Keratinocyte (primary cell): ENCODE measurements at places on chromosomes 7 and 10.

- no peak for DNase-seq
These were observed 27.7 kb downstream of the SLC29A3 start for GRCh38 chr10:71346731-71347130.

DNA sequence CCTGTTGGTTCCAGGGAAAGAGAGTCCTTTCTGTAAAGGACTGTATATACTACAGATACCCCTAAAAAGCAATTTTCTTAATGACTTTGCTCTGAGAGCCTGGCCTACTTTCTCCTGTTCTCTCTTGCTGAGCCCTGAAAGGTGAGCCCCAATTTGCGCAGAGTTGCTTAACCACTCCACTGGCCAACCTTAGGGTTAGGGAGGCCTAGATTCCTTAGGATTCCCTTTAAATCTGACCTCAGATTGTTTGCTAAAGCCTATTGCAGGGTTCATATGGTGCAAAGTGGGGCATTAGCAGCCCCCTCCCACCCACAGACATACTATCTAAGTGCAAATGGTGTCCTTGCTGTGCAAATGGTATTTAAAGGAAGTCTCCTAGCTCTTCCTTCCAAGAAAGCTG is 164.2 kb downstream of the RNLS start:
- DNase-seq: no peak

- DNase-seq: no peak
These were observed 187.6 kb downstream of the NSUN6 start for GRCh38 chr10:18463673-18464211.

DNA sequence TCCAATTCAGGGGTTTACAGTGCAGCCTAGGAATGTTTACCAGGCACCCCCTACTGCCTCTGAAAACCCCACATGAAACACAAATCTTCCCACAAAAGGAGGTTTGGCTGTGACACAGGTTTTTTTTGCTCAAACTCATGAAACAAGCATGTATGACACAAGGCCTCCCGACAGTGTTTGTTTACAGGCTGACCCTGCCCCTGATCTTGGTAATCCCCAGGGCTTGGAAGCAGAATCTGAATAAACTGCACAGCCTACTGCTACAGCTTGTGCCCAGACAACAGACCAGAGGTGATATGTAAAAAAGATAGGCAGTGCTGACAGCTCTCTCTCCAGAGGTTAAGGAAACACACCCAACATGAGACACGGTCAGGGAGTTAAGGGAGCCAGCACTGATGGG is 184.2 kb downstream of the KMT2E start:
- no peak for DNase-seq

DNA sequence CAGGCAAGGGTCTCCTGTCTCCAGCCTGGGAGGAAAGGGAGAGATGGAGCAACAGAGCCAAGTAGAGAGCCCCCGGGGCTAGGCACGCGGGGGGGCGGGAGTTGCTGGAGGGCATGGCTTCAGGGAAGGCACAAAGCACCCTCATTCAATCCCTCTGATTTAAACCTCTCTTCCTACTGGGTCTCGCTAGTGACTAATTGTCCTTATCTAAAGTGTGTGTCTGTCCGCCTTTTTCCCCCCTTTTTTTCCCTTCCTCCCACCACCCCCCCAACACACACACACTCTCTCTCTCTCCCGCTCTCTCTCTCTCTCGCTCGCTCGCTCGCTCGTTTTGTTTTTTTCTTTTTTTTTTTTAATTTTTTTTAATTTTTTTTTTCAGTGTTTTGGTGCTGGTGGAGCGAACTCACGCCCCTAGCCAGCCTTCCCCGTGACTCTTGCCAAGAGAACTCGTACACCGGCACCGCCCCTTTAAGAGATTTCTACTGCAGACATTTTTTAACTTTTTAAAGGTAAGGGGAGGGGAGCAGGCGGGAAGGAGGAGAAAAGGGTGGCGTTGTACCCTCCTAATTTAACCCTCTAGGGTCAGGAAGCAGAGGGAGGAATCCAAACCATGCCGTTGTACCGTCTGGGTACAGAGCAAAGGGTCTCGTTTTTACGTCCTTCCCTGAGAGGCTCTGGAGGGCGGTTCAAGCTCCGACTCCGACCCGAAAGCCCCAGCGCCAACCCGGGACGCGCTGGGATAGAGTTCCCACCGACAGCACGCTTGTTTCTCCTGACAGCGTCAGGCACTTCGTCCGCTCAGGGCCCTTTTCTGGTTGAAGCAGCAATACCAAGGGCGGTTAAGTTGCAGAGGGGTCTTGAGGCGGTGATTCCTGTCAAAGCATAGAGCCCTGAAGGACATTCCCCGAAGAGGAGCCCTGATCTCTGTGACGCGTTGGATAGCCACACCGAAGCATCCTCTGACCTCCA is at the start of gene HPSE2:
HPSE2 (minus strand) TSS at position 195 of the 969 bp plus-strand sequence.
- no peak for DNase-seq

DNA sequence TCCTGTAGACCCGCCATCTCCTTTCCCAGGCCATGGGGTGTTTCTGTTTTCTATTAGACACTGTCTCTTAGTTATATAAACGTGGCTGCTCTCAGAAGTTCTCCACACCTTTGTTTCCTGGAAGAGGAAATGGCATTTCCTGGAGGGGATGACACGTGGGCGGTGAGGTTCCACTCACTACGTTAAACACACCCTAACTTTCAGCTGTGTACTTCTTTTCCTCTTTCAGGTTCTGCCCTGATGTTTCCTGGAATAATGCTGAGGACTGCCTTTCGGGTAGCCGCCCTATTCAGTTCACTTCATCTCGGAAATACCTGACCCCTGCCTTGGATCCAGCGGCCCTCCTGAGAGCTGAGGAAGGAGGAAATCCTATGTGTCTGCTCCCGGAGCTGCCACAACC is 3.4 kb upstream of the PRKCQ start:
- no peak for DNase-seq

DNA sequence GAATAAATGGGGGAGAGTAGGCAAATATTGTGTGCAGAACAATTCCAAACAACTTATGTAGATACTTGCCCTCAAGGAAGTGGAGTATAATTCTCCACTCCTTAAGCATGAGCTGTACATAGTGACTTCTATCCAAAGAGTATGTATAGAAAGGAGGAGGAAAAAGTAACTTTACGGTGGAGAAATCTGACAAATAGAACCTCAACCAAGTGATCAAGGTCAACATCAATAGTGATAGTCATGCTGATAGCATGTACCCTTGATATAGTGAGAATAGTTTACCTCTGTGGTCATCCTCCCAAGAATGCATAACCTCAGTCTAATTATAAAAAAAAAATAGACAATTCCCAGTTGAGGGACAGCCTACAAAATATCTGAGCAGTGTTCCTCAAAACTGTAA is 89.1 kb upstream of the NANOS1 start:
- peak; percentile 50 for DNase-seq

- DNase-seq: no peak
These were observed 471.2 kb downstream of the GLRX3 start for GRCh38 chr10:130607366-130607765.

DNA sequence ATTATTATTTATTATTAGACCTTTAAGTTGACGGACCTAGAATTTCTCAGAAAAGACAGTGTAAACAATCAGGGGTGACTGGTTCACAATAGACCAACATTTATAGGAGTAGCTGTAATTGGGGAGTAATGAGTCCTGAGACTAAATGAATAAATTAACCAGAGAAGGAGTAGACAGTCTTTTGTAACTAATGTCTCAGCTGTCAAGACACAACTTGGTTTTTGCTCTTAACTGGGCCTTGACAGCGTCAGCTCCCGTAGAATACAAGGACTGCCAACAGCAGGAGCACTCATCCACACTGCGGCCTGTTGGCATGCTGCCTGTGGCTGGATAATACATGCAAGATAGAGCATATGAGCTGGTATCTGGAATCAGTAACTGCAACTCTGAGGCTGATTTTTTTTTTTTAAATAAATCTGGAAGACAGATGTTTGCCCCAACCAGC is 123.9 kb downstream of the CACNA2D1 start:
- DNase-seq: no peak

- no peak for DNase-seq
These were observed 1.5 kb downstream of the NIPSNAP2 start for GRCh38 chr7:55965805-55966421.

GRCh38 chr7:81419731-81420130 is 350.1 kb downstream of the HGF start:
- no peak for DNase-seq

DNA sequence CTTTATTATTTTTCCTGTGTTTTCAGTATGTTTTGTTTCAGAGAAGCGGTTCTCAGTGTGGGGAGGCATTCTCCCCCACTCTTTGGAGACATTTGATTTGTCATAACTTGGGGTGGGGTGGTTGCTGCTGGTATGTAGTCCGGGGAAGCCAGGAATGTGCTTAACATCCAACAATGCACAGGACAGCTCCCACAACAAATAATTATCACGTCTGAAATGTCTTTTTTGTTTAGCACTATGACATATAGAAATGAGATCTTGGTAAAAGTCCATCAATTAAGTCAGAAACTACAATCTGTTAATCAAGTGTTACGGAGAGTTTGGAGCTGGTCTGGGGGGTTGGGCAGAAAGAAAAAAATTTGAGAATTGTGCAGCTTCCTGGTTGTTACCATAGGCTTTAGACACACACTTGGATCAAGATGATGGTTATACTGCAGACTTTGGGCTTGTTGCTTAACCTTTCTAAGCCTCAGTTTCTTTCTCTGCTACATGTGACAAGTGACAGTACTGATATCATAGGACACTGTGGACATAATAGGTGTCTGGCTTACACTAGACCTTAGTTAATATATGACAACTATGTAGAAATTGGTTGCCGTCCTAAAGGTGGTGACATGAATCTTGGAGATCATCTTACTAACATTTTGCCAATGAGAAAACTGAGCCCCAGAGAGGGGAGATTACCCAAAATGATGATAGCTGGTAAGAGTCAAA is 113.7 kb downstream of the LRMDA start:
- no peak for DNase-seq

- peak; percentile 28 for DNase-seq
These were observed 77.2 kb downstream of the CH25H start for GRCh38 chr10:89129911-89130310.

DNA sequence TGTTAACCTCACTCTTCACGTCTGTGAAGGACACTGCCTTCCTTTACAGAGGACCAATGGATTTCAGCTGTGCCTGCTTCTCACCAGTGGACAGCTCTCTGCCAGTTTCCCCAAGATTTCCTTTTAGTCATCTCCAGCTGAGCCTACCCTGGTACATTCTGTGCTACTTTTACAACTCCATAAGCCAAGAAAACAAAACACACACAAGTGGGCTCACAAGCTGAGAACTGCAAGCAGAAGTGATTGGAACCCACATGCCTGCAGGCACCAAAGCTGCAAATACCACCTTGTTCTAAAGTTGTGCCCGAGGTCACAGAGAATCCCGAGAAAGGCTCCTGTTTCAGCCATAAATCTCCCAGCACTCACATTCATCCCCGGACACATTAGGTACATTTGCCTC is 636.8 kb downstream of the PHTF2 start:
- DNase-seq: no peak

DNA sequence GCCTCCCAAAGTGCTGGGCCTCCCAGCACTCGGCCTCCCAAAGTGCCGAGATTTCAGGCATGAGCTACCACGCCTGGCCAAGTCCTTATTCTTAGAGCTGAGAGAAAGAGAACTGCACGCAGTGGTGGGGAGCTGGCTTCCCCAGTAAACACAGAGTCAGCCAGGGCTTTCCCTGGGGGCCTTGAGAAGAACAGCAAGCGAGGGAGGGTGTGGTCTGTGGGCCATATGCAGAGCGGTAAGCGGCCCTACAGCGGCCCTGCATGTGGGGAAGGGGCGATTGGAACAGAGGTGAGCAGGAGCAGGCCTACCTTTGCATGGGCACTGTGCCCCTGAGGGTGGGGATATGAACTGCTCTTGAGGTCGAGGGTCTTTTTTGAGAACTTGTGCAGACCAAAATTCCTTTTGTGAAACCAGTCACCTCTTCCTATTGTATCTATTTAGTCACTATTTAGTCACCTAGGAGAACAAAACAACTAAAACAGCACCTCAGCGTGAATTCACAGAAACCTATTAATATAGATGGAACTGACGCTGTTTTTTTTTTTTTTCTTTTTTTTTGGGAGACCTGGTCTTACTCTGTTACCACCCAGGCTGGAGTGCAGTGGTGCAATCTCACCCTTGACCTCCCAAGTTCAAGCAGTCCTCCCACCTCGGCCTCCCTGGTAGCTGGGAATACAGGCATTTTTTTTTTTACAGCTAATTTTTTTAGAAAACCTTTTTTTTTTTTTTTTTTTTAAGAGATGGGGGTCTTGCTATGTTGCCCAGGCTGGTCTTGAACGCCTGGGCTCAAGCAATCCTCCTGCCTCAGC is 36.9 kb upstream of the SH2D4B start:
- no peak for DNase-seq

DNA sequence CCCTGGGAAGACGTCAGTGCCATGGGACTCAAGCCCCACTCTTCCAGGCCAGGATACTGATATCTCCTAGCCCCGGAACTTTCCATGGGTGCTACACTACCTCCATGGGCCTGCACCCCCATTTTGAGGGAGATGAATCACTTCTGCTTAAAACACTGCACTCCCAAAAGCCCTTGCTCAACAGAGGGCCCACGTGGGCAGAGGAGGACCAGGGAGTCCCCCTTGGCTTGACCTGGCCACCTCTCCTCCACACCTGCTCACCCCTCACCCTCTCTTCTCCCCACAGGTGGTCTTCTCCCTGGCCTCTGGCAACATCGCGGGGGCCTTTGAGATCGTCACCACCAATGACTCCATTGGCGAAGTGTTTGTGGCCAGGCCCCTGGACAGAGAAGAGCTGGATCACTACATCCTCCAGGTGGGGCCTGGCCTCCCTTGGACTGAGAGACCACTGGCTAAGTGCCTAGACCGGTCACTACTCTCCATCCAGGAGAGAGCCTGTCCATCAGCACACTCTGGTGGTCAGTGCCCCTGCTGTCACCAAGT is 19.9 kb upstream of the C10orf105 start:
- no peak for DNase-seq

GRCh38 chr10:42926843-42927242 is 144.2 kb downstream of the BMS1 start:
- no peak for DNase-seq

DNA sequence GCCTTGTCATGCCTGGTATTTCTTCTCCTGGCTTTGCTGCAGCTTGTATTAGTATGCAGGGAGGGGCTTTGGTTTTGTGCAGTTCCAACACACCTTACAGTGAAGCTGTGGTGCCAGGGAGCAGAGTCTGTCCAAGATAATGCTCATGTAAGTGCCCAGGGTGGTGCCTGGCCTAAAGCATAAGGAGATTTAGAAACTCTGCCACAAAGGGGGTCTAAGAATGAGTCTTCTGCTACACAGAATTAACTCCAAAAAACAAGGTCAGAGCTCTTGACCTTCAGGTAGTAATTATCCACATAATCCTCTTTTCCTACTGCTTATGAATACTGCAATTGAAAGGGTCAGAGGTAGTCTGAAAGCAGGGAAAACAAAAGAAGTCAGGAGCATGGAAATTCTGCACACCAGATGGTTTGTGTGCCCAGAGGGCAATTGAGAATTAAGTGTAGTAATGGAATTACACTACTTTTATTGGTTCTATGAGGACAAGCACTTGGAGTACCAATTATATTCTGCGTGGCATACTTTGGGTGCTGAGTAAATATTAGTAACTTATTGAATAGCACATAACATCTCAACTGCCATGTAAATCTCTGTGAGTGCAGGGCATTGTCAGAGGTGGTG is 121.5 kb downstream of the KAT6B start:
- no peak for DNase-seq

GRCh38 chr10:25954851-25955250 is 20.8 kb downstream of the MYO3A start:
- DNase-seq: no peak
